ENCODE measurements at places on chromosomes 4 and X.

DNA sequence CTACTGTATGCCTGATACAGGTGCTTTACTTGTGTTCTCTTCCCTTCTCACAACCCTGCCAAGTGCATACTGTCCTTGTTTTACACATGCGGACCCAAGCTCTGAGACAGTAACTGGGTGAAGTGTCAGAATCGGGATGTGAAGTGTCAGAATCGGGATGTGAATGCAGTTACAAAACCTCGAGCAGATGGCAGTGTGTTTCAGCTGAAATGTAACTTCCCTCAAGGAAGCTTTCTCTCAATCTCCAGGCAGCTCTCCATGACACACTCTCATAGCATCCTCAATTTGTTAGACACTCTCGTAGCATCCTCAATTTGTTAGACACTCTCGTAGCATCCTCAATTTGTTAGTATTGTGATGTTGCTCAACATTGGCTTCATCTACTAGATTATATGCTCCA lies 1.1 kb upstream of the HPSE start:
- DNase-seq: no peak

DNA sequence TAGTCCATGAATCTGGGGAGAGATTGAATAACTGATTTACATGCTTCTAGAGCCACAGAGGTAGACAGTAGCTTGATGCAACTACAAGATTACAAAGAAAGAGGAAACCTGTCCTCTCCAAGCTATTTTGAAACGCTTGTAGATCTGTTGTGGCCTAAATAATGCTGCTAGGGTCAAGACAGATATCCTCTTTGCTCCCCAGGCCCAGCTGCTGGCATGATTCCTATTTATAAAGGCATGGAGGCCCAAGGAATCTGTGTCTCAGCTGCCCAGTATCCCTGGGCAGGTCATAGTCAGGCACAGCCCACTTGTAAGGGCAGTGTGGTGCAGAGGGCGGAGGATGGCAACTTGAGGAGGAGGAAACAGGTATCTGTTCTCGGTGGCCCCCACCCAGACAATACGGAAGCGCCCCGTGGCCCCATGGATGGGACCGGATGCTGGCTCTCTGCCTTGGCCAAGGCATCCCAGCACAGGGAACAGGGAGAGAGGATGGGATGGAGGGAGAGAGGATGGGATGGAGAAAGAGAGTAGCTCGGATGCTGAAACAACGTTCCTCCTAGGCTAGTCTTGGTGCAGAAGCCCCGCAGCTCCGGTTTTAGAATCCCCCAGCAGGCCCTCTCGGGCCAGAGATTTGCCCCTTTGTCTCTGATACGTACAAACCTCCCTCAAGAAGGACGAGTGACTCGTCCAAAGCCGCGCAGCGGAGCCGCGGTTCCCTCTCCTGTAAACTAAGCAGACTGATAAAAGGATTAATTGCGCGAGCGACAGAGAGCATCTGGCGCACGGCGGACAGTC lies 767 bp upstream of the SMIM20 start:
- no peak for DNase-seq

- DNase-seq: no peak
These were observed 95.1 kb downstream of the CDS1 start for GRCh38 chr4:84677995-84678394.

DNA sequence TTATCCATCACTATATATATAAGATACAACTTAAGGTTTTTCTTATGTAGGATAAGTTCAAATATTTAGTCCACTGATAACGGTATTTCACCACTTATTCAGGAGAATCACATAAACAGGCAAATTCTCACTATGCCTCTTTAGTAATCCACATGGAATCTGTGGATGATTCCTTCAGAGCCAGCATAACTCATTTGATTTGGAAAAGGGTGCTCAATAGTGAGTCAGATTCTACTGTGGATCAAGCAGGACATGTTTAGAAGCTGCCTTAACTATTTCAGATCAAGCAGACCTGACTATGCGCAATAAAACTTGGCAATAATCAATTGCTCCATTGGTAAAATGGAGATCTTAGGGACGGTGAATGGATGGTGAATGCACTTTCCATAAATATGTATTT lies 184.1 kb downstream of the CBR4 start:
- DNase-seq: no peak

DNA sequence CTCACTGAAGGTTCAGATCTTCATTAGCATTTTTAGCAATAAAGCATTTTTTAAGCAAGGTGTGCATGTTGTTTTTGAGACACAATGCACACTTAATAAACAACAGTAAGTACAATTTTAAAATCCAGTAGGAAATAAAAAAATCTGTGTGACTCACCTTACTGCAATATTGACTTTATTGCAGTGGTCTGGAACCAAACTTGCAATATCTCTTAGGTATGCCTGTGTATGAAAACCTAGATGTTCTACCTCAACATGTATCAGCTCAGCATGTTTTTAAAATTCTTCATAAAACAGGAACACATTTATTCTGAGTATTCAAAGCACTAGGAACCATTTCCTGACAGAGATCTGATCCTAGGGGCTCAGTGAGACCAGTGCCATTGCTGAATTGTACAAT lies 26.7 kb downstream of the NR0B1 start:
- no peak for DNase-seq

GRCh38 chr4:56607926-56608325 lies 73.2 kb downstream of the HOPX start:
- no peak for DNase-seq

DNA sequence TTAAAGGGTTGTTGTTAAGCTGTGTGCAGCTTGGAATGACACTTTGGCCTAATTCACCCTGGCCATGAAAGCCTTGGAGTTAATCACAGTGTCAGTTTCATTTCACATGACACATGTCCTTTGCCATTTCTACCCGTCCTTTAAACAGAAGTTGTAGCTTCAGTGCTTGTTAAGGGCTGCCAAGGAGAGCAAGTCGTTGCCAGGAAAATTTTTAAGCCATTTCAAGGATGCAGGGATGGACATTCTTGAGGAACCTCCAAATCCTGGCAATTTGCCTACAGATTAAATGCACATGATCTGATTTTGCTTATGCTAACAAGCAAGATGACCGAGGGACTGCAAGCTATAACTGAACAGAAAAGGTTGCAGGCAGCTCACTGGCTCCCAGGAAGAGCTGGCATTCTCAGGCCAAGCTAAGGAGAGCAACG lies 40.5 kb downstream of the SETD7 start:
- no peak for DNase-seq

GRCh38 chrX:31036895-31037294 lies 34.9 kb downstream of the FTHL17 start:
- DNase-seq: no peak

DNA sequence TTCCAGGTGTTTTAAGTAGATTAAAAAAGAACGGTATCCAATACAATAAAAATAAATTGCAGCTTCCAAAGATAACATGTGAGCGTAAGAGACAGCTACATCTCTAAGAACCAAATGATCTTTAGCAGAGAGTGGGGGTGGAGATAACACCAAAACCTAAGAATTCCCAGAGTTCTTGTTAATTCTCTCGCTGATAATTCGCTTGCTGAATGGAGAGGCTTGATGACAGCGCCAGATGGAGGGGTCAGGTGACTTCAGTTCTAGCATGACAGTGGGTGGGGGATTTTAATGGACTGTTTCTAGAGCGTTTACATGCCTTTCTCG lies 2.3 kb downstream of the CLCN4 start:
- no peak for DNase-seq

DNA sequence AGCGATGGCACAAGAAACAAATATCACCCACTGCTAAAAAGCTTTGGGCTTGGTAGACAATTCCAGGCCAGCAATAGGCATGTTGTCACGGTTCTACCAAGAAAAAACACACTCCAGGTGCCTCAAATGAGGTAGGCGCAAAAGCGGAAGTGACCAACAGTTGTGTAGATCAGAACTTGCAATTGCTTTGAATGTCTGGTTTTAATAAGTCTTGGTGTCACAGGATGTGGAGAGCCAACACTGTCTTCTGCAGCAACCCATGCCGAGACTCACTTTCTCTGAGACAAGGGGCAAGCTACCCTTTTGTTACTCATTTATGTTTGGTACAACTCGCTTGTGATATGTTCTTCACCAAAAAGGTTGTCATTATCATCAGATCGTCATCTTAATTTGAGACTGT lies 188.8 kb downstream of the HS6ST2 start:
- DNase-seq: no peak

DNA sequence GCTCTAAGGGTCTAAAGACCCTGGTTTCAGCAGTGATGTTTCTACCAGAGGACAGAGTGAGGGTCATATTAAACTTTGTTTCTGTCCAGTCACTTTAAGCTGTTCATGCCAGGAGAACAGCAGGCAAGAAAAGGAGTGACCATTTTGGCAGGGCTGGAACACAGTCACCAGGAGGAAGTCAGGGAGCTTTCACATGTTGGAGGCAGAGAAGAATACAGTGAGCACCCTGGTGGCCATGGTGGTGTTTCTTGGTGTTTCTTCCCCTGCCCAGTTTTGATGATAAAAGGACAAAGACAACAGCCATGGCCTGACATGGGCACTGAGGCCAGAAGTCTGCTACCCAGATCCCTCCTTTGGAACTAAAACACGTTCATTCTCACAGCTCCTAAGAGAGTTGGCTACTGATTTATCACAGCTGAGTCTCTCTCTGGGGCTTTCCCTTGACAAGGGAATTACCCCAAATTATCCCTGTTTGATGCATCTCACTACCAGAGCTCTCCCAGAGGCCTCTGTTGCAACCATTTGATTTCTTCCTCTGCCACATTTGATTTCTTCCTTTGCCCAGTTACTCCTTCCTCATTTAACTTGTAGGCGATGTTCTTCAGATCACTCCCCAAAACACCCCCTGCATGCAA lies 106.4 kb upstream of the NWD2 start:
- DNase-seq: no peak

GRCh38 chrX:72001471-72001870 lies 90.8 kb downstream of the NHSL2 start:
- no peak for DNase-seq

DNA sequence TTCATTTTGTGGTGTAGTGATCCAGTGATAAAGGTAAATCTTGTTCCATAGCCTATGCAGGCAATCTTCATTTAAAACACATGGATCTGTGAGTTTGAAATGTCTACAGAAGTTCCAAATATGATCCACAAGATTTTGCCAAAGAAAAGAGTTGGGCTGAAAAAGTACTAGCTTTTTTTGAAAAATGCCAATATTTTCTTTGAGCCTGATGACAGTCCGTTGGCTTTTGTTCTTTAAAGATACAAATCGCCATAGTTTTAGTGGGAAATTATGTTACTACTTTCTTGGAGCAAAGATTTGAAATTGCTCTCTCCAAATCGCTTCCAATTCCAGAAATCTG lies 71.5 kb downstream of the HPGD start:
- DNase-seq: no peak

- DNase-seq: no peak
These were observed 20.0 kb downstream of the PALLD start for GRCh38 chr4:168516841-168517240.

DNA sequence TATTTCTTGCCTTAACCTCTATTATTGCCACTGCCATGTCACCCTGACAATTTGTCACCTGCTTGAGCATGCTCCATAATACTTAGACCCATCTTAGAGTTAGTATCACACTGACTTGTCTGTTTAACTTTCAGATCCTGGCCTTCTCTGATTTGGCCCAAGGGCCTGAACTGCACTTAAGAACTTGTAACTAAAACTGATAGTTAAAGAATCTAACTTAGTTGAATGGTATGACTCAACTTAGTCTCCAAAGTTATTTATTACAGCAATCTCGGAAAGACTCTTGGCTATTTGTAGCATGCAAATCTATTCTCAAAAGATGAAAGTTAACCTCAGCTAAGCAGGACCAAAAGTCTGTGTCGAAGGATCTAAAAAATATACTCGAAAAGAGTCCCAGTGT lies 72.3 kb downstream of the IGSF1 start:
- DNase-seq: no peak

DNA sequence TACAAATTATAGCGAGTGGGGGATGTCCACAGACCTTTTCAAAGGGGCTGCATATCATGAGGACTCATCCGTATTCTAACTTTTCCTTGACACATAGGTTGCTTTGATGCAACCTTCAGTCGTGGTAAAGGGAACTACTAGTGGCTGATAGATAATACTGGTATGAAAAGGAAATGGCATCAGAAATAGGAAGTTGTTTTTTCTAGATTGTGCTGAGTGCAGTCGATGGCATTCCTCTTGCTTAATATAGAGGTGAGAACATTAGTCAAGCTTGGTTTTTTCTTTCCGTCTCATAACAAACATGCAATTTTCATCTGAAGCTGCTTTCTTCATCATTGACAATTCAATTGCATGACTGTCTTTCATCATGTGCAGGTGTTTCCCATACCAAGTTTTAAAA lies 16.6 kb downstream of the ENPEP start:
- DNase-seq: no peak

GRCh38 chrX:47644557-47645091 lies 5.7 kb downstream of the ELK1 start:
- DNase-seq: no peak

- no peak for DNase-seq
These were observed 32.4 kb upstream of the ARX start for GRCh38 chrX:25048178-25048577.

DNA sequence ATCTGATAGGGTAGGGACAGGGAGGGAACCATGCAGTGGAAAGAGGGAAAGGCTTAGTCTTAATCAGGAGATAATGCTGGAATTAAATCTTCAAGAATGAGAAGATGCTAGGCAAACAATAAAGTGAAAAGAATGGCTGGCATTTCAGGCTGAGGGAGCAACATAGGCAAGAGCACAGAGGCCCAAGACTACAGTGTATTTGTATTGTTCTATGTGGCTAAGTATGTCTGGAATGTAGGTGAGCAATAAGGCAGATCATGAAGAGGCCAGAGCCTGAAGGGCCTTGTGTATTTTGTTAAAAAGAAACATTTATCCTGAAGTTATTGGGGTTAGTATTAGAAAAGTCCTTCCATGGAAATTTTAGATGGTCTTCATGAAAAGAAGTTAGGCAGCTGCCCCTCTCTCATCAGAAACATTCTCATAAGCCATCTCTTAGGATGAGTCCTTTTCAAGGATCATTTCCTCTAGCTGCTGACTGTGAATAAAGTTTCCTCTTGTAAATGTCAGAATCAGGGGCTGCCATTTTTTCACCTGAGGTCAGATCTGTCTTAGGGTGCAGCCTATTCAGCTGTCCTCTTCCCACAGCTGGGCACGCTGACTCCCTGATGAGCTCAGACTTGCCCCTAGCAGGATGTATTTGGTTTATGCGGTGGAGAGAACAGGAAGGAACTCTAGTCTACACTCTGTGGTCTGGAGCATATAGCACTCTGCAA lies 46.3 kb downstream of the ATP10D start:
- peak; percentile 29 for DNase-seq

- DNase-seq: no peak
These were observed 128.1 kb downstream of the MID1 start for GRCh38 chrX:10492250-10492649.

GRCh38 chr4:6222761-6223292 lies 22.5 kb upstream of the JAKMIP1 start:
- DNase-seq: no peak

GRCh38 chrX:37652589-37653231 lies 32.9 kb upstream of the XK start:
- DNase-seq: no peak
